ENCODE measurements at places on chromosomes 7 and 10. TPM values are rescaled to one million over a fixed set of nuclear protein-coding genes. Genes with fewer than 3 reads are reported as not detected.

The LRGUK gene
- total RNA-seq = 0.13 TPM

The UCN3 gene
- not detected for total RNA-seq

The SPDYE16 gene
- total RNA-seq = 0.06 TPM

The VIPR2 gene
- 0.06 TPM for total RNA-seq

The FAM204A gene
- total RNA-seq = 47.2 TPM

The DNAJB12 gene
- total RNA-seq = 24.8 TPM

The GNAI1 gene
- total RNA-seq = 8.3 TPM

The GSTO2 gene
- total RNA-seq = 3.4 TPM
